Stimulated activated CD4-positive, alpha-beta T cell treated with anti-CD3 and anti-CD28 coated beads, TNF-alpha, amount 100 ng/mL, for 24 hours (primary cell): ENCODE measurements at places on chromosomes 2 and 18.

- DNase-seq: no peak
Measured at GRCh38 chr2:55153584-55154299, 78.4 kb downstream of the CLHC1 start.

- no peak for DNase-seq
Measured at GRCh38 chr2:120320318-120320851, 25.6 kb upstream of the INHBB start.

DNA sequence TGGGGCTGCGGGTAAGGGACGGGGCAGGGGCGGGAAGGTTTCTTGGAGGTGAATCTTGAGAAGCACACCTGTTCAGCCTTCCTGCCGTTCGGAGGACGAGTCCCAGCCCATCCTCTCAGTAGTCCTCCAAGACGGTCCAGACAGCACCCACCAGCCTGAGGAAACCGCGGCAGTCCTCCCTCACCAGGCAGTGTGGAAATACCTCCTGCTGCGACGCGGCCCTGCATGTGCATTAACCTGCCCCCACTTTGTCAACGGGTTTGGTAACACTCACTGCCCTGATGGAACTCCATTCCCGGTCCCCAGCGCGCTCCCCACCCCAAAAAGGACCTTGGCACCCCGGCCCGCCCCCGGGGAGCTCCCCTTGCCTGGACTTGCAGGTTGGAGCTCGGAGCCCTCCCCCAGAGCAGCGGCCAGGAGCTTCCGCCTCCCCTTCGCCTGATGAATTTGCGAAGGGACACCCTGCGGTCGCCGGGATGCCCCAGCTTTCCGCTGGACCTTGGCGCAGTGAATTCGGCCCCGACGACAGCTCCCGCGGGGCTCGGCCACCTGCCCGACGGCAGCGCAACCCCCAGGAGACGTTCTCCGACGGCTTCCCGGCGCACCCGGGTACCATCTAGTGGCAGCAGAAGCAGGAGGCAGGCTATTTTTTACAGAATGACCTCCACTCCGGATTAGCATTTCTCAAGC lies 31.5 kb downstream of the ACVR1C start:
- DNase-seq: peak; percentile 25

- DNase-seq: no peak
Measured at GRCh38 chr2:152161598-152161997, 14.0 kb downstream of the STAM2 start.

GRCh38 chr2:231276987-231277386 lies 78.6 kb downstream of the ARMC9 start:
- DNase-seq: no peak

DNA sequence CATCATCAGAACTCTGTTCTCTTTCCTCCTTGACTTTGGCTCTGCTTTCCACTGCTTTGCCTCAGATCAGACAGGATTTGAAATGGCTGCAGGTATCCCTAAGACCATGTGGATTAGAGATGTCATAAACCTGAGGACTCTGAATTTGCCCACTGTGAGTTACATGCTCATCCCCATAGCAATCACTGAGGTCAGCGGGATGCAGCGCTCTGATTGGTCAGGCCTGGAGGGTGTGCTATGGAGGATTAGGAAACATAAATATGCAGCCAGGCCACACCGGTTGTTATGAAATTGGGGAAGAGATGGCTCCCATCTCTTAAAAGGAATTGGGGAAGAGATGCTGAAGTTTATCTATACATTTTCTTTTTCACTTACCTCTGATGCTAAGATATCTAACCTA lies 73.7 kb upstream of the DNAJC10 start:
- no peak for DNase-seq

- DNase-seq: no peak
Measured at GRCh38 chr2:152582081-152582480, 135.2 kb downstream of the PRPF40A start.

DNA sequence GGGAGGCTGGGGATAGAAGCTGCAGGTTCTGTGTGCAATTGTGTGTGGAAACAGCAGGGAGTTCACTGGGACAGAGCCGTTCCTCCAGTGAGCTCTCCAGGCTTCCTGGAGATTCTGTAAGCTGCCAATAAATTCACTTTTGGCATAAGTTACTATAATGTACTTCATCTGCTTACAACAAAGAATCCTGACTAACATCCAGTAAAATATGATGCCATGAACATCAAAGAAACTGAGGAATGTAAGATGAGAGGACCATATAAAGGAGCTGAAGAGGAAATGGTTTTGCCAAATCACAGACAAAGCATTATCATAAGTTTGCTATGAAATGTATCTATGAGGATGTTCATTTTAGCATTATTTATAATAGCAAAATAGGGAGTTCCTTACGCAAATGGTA lies 175.3 kb downstream of the KCNE4 start:
- no peak for DNase-seq

DNA sequence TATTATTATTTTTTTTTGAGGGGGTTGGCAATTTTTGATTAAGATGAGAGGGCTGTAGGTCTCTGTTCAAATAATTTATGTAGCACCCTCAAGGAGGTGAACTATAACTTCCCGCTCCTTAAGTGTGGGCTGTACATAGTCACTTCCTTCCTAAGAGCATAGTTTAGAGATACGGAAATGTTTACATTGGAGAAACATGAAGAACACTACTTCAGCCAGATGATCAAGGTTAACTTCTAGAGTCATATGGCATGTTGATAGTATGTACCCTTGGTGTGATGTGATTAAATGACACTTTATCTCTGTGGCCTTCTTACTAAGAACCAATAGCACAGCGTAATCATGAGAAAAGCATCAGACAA lies 93.7 kb downstream of the MIB1 start:
- no peak for DNase-seq

DNA sequence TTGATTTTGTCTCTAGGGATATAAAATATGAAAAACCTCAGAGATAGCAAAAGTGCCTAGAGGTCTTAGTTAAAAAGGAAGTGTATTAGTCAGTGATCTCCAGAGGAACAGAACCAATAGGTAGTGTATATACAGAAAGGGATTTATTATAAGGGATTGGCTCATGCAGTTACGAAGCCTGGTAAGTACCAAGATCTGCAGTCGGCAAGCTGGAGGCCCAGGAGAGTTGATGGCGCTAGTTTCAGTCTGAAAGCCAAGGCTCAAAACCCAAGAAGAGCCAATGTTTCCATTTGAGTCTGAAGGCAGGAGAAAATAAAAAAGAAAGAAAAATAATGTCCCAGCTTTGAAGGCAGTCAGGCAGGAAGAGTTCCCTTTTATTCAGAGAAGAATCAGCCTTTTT lies 93.3 kb downstream of the COLEC12 start:
- no peak for DNase-seq

DNA sequence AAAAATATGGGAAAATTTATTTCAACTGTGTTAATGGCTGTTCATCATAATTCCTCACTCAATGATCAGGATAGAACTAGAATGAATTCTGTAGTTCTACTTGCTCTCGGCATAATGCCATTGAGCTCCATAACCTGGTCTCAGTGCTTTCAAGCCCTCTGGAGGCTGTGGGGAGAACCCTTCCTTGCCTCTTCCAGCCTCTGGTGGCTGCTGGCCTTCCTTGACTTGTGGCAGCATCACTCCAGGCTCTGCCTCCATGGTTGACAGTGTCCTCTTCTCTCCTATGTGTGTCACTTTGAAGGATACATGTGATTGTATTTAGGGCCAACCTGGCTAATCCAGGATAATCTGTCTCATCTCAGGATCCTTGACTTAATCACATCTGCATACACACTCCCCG lies 26.9 kb upstream of the CABYR start:
- DNase-seq: no peak

GRCh38 chr2:239187464-239188253 lies 213.2 kb downstream of the HDAC4 start:
- no peak for DNase-seq

DNA sequence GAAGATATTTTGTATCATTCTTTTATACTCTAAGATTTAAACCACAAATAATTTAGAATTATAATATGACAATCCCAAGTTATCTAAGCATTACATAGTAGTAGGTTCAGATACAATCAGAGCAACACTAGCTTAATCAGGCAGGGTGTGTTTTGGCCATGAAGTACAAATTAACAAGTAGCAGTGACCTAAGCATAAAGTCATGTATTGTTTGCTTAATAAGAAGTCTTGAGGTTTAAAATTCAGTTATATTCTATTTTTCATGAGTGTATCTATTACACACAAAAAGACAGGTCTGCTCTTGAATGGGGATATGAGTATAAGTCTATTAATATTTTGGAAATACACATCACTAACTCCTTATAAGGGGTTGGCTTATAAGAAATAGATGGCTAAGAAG lies 39.9 kb downstream of the DYNAP start:
- DNase-seq: no peak

GRCh38 chr2:84421791-84422190 lies 37.3 kb downstream of the SUCLG1 start:
- DNase-seq: no peak

GRCh38 chr18:70359071-70359470 lies 70.2 kb downstream of the SOCS6 start:
- no peak for DNase-seq

DNA sequence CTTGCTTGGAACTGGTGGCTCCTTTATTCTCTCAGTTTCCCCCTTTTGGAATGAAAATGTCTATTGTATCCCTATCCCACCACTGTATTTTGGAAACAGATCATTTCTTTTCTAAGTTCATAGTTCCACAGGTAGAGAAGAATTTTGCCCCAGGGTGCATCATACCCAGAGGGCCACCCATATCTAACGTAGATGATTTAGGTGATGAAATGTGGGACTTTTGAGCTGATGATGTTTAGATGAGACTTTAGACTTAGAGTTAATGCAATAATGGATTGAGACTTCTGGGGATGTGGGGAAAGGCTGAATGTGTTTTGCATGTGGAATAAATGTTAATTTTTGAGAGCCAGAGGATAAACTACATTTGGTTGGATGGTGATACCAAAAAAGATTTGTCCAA lies 107.9 kb upstream of the CYP26B1 start:
- no peak for DNase-seq

DNA sequence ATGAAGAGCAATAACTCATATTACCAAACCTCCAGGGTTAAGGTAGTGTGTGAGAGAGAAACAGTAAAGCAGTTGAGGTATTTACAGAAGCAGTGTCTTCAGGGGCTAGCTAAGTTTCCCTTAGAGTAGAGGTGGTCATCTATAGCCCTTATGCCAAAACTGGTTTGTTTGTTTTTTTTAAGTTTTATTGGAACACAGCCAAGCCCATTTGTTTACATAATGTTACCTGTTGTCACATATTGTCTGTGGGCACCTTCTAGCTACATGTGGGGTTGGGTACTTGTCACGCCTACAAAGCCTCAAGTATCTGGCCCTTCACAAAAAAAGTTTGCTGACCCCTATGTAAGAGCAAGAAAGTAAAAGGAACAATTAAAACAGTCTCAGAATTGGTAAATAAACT lies 39.4 kb downstream of the ACTR2 start:
- no peak for DNase-seq

GRCh38 chr2:55154525-55155030 lies 77.5 kb downstream of the CLHC1 start:
- DNase-seq: no peak

DNA sequence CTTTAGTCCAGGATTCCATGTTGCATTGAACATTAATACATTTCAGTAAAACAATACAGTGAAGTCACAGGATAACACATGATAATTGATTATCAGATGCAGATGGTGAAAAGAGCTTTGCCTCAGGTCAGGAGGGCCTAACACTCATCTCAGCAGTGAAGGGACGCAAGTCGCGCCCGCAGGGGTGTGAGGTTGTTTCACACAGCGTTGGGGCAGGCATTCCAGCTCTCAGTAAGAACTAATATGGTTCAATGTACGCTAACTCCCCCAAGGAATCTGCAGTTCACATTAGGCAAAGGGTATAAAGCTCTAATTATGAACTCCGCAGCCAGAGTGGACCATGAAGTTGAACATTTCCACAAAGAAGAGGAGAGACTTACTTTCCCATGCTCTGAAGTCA lies 53.1 kb upstream of the ATL2 start:
- DNase-seq: no peak

GRCh38 chr2:113178069-113178746 lies 4.4 kb downstream of the PSD4 start:
- no peak for DNase-seq

DNA sequence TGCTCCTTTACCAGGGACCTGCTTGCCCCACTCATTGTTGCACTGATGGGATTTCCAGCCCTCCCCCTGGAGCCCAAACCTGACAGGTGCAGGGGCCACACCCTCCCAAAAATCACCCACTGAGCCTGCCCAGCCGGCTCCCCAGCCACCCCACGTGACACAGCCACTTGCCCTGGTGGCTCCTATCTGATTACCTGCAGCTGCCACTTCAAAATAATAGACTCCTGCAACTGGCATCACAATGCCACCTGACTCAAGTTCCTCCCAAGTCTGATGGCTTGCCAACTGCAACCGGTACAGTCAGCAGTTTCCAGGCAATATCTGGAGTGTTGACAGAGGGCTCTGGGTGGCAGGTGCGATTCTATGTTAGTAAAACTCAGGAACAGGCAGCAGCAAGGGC lies 66.2 kb downstream of the CRACDL start:
- no peak for DNase-seq

GRCh38 chr2:190344276-190344827 lies 963 bp downstream of the INPP1 start:
- DNase-seq: no peak

GRCh38 chr2:98347298-98348065 lies 1.2 kb downstream of the CNGA3 start:
- no peak for DNase-seq

DNA sequence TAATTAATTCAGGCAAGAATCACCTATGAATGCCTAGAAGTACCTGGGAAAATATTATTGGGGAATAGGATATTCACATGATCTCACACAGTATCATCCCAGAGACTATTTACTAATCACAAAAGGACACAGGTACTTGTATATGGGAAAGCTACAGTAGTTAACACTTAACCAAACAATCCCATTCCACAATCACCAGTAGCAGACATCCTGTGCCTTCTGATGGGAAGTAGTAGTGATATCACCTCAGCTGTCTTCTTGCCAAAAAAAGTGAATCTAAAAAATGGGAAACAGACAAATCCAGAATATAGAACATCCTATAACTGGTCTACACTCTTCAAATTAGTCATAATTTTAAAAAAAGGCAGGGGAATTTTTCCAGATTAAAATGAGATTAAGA lies 75.6 kb upstream of the CCDC150 start:
- DNase-seq: no peak

GRCh38 chr2:195238826-195239225 lies 418.2 kb upstream of the SLC39A10 start:
- DNase-seq: no peak

GRCh38 chr2:238053191-238053776 lies 7.5 kb upstream of the SCLY start:
- DNase-seq: no peak

GRCh38 chr2:44542520-44542919 lies 180.8 kb downstream of the CAMKMT start:
- DNase-seq: no peak

- DNase-seq: no peak
Measured at GRCh38 chr2:12725233-12726187, 8.8 kb downstream of the TRIB2 start.

- DNase-seq: no peak
Measured at GRCh38 chr18:34773961-34774766, 64.1 kb downstream of the DTNA start.
